ENCODE measurements at places on chromosomes 1 and 21.
A peak's percentile ranks its signal among the peaks of the same experiment; 100 is the strongest.

- no peak for DNase-seq
Measured at GRCh38 chr1:101059945-101060542, 34.5 kb upstream of the DPH5 start.

DNA sequence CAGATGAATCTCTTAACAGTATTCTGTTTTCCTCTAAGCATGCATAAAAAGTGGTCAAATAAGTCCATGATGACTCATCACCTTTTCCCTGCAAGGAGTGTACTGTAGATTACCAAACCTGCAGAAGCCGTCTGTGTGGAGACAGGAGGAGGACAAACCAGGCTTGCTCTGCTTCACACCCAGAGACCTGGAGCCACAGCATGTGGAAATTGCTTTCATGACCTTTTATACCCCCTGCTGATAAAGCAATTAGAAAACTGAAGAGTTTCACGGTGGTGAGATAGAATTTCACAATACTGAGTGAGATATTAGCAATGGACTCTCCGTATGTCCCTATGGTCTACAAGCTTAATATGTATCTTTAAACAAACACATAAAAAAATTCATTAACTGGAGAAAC lies 9.4 kb downstream of the CORT start:
- DNase-seq: no peak

DNA sequence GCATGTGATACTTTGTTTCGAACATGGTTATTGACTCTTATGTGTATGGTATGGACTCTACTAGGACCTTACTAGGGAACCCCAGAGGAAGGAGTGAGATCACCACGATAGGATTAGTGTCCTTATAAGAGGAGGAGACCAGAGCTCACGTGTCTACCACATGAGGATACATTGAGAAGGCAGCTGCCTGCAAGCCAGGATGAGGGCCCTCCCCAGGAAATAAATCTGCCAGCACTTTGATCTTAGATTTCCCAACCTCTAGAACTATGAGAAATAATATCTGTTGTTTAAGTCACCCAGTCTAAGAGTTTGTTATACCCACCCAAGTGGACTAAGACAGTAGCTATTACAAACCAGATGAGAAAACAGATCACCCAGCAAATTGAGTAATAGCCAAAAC lies 559.3 kb upstream of the USP24 start:
- no peak for DNase-seq

- DNase-seq: no peak
Measured at GRCh38 chr1:52416811-52417210, 12.4 kb downstream of the PRPF38A start.

DNA sequence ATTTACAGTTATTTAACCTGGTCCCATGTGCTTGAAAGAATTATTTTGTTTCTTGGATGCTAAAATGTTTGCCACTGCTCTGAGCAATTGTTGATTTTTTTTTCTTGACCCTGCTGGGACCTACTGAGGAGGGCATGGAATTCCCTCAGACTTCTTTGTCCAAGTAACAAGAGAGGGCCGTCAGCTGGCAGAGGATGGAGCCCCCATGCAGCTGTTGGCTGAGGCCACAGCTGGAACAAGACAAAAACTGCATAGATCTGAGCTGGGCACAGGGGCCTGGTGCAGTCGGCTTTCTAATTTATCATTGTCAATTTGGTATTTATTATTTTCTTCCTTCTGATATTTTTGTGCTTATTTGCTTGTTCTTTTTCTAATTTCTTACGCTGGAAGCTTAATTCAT lies 39.6 kb upstream of the ABCG1 start:
- no peak for DNase-seq

GRCh38 chr21:28177124-28177523 lies 815.6 kb downstream of the LTN1 start:
- DNase-seq: no peak

DNA sequence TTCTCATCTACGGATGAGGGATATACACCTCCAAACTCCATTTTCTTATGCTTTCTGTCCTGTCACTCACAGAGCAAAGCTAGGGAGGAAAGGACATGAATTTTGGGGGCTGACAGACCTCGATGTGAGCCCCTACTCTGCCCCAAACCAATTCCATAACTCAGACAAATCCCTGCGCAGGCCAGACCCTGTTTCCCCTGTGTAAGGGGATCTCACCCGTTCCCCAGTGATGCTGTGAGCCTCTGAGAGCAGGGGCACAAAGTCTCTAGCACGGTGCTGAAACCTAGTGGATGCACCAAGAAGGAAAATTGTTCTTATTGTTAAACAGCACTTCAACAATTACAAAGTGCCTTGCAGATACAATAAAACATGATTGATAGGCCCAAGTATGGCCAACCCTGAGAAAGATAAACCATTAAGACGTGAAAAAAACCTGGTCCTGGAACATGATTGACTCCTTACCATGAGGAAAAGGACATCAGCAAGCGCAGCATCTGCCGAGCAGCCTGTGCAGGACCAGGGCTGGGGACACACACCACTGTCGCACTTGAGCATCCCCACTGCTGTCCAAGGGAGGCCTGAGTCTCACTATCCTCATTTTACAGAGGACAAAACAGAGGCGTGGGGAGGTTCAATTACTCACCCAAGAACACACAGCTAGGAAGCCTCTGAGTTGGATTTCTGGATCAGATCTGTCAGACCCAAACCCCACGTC lies 137.8 kb downstream of the GLIS1 start:
- no peak for DNase-seq

DNA sequence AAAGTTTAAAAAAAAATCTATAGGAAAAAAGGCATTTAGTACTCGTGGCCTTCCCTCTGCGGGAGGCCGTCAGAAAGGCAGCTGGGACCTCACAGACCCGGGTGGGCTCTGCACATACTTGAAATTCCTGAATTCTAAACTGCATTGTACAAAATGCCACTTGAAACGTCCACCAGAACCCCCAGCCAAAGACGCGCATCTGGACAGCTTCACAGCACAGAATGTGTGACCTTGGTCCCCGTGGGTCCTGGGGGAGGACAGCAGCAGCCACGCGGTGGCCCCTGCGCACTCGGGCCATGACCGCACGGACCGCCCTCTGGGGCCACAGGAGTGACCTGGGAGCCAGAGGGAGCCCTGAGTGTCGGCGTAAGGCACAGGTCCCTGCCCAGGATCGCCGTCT lies 20.6 kb upstream of the MRPS14 start:
- no peak for DNase-seq

DNA sequence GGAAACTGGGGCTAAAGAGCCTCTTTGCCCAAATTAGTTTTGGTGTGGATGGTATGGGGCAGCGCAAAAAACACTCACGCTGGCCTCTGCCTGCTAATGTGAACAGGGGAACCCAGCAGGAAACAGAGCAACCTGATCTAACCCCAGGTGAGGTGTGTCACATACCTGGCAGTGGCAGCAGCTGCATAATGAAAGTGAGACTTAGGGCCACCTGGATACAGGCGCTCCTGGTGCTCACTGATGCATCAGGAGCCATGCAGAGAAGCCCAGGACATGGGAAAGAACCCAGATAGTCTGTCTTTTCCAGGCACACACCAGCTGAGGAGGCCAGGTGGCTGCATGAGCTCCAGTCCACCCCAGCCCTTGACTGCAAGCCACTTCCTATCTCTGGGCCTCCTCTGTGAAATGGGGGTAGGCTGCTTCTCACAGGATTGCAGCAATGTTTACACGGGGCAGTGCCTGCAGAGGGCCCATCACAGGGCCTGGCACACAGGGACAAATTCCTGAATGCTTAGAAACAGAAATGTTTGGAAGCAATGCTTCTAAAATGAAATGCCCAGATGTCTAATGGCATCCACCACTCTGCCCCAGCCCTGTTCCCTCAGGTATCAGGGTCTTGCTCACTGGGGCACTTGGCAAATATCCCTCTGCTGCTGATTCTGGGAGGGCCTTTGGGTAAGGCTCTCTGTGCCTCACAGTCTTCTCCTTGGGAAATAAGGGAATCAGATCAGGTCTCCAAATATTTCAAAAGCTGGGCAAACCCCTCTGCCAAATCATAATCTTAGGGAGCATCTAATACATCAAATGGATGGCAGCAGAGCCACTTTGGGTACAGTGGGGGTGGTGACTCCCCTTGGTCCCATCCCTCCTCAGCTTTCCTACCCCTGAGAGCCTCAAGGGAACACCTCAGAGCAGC lies 19.9 kb downstream of the DHCR24 start:
- no peak for DNase-seq

- DNase-seq: peak; percentile 54
Measured at GRCh38 chr1:54417123-54417522, 10.9 kb upstream of the SSBP3 start.

- peak; percentile 72 for DNase-seq
Measured at GRCh38 chr1:175237389-175237788, 44.8 kb upstream of the KIAA0040 start.

GRCh38 chr21:26708223-26708800 lies 135.2 kb upstream of the CYYR1 start:
- no peak for DNase-seq

DNA sequence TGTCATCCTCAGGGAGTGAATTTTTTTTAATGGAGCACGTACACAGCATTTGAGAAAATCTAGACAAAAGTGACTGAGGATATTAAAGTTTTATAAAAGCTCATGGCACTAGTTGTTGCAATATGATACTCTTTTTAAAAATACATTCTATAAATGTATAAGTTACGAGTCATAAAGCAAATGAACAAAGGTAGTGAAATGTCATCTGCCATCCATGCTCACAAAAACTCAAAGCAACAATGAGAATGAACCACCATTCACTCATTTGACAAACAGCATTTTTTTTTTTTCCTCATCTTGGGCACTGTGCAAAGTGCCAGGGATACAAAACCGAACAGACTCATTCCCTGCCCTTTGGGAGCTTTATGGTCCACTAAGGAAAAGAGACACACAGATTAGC lies 38.7 kb downstream of the GPR137B start:
- DNase-seq: no peak

DNA sequence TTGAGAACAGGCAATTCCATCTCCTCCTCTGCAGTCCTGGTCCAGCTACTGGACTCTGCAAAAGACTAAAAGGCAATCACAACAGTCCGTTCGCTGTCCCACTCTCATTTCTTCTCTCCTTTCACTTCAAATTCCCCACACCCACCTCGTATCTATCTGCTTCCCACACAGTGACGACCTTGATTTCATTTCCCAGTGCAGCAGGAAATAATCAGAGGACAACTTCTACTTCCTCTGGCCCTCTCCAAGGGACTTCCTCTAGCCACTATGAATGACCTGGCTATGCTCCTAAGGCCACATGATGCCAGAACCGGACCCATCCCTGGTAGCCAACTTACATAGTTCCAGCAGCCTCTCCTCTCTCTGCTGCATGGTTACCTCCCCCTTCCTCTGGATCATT lies 8.0 kb downstream of the NOL9 start:
- DNase-seq: peak; percentile 7

- DNase-seq: no peak
Measured at GRCh38 chr1:170168265-170168664, 22.5 kb downstream of the NTMT2 start.

- DNase-seq: no peak
Measured at GRCh38 chr1:11298390-11299224, 25.6 kb downstream of the UBIAD1 start.

DNA sequence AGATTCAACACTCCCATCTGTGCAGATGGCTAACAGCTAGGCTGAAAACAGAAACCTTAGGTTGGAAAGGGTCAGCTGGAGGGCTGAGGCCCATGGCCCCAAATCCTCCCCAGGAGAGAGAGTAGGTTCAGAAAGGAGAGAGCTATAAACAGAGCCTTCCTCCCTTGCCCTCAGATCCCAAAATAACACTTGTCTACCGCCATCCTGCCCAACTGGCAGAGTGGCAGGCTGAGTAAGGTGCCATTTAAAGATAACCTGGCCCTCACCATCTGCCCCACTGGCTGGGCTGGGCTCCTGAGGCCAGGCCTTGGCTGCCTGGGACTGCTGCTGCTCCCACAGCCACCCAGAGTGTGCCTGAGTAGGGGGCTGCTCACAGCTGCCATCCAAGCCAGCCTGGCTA lies 4.3 kb upstream of the SHISA4 start:
- no peak for DNase-seq

Data from inflammatory macrophage treated with lipopolysaccharide for 4 hours (primary cell).